ENCODE measurements at places on chromosomes 12 and 14.

GRCh38 chr12:20368114-20368650, at the start of gene PDE3A:
Gene PDE3A, plus strand, starts transcription at chr12:20368537. Its CDS starts 748 bp downstream, at chr12:20369285.
- peak; percentile 60 for DNase-seq

GRCh38 chr12:109777544-109777943, 55.7 kb downstream of the TRPV4 start:
- DNase-seq, result peak; percentile 22

DNA sequence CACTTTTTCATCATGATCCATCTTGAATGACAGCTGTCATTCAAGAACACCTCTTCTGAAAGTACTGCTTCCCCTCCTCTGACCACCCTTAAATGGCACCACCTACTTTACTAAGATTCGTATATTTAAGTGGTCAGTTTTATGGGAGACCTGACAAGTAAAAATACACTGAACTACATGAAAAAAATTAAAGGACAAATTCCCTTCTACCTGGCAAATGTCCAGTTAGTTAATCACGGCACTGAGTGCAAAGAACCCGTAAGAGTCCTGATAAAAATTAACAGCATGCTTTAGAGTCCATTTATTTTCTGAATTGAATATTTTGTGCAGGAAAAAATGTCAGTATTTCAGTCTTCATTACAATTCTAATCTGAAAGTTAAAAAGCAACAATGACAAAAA, 48.7 kb downstream of the SETD3 start:
- DNase-seq, result no peak

GRCh38 chr14:24368562-24369252, 723 bp downstream of the NFATC4 start:
- no peak for DNase-seq

DNA sequence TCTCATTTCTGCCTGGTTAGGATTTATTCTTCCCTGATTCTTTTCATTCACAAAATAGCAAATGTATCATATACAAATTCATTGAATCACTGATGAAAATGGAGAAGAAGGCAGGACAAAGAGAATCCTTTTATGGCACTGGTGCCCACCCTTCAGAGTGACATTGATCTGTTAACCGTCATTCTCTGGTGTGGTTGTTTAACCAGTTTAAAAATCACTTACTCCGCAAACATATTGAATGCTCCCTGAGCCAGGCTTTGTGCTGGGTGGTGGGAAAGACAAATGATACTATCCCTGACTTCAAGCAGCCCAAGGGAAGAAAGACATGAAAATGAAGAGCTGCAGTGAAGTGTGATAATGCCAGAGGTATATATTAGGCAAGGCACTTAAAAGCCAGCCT, 187.5 kb upstream of the SLC38A2 start:
- no peak for DNase-seq

GRCh38 chr12:27772328-27773049, 7.5 kb upstream of the KLHL42 start:
- DNase-seq, result no peak

- no peak for DNase-seq
Measured at GRCh38 chr14:38187528-38187927, 20.2 kb upstream of the SSTR1 start.

- DNase-seq, result no peak
Measured at GRCh38 chr14:93462479-93462878, 31.7 kb downstream of the UNC79 start.

DNA sequence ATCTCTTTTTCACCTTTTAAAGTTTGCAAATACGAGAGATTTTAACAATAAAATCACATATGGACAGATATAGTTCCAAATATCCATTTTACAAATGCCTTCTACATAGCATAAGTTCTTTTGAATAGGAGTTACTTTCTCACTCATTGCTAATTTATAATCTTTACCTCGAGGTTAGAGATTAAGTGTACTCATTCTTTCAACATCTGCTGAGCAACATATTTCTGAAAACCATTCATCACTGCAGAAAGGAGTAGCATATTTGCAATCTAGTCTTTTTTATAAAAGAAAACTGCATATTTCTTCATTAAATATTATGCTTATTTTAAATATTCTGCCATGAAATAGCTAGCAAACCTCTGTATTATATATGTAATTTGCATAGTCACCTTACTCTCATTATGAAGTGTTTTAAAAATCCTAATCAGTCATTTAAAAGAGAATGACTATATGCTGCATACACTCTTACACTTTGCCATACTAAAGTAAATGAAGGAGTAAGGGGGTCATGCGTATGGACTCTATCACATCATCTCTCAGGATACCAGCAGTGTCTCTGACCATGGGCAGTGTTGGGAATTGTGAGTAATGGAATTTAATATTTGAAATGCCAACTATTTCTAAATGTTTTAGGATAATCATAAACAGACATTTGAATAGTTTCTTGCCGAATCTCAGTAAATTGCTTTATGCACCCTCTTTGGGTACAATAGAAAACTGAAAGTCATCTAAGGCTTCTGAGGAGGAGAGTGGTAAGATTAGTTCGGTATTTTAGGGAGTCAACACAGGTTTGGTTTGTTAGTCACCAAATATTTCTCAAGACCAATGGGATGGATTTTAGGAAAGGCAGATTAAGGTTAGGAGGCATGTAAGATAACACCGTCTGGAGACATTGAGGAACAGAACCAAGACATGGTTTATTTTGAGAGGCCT, 524.8 kb upstream of the ATP2B1 start:
- no peak for DNase-seq

GRCh38 chr14:49972131-49972671, 79.3 kb downstream of the ARF6 start:
- no peak for DNase-seq

DNA sequence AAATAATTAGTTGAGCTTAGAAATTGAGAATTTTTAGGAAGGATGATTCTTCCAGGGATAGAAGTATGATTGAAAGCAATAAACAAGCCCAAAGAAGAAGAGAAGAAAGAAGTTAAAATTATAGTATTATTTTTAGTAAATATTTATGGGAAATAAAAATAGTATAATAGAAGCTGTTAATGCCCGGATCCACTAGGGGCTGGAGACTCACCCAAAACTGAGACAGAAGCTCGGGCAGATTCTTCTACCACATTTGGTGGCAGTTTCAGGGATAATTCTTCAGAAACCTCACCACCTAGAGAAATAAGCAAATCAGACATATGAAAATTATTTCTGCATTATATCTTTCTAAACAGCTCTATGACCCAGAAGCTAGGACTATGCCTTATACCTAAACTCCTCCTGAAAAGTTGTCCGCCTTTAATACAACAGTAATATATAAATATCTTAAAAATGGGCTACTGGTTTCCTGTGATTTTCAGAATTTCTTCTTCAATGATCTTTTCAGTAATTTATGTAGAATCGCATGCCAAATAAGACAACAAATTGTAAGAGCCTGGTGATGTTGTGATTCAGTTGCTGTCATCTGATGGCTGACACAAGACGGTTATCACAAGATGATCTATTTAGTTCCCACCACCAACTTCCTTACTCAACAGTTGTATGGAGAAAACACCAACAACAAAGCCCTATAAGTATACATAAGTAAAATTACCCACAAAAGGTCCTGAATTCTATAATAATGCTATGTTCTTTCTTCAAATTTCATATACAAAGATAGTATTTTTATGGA, 35.6 kb downstream of the A2M start:
- DNase-seq, result peak; percentile 12

DNA sequence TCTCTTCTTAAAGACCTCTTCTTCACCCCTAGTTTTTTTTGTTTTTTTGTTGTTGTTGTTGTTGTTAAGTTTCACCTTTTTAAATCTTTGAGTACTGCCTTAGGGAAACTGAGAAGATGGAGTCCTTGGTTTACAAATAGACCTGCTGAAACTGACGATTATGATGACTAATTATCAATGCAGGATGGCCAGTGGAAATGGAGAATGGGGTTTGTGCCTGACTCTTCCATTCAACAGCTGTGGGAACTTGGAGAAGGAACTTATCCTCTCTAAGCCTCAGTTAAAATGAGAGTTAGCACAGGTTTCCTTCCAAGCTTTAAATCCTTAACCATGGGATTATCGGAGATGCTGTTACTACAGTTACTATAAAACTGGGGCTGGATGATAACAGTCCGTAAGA, 66.7 kb upstream of the PNMA1 start:
- DNase-seq, result no peak

DNA sequence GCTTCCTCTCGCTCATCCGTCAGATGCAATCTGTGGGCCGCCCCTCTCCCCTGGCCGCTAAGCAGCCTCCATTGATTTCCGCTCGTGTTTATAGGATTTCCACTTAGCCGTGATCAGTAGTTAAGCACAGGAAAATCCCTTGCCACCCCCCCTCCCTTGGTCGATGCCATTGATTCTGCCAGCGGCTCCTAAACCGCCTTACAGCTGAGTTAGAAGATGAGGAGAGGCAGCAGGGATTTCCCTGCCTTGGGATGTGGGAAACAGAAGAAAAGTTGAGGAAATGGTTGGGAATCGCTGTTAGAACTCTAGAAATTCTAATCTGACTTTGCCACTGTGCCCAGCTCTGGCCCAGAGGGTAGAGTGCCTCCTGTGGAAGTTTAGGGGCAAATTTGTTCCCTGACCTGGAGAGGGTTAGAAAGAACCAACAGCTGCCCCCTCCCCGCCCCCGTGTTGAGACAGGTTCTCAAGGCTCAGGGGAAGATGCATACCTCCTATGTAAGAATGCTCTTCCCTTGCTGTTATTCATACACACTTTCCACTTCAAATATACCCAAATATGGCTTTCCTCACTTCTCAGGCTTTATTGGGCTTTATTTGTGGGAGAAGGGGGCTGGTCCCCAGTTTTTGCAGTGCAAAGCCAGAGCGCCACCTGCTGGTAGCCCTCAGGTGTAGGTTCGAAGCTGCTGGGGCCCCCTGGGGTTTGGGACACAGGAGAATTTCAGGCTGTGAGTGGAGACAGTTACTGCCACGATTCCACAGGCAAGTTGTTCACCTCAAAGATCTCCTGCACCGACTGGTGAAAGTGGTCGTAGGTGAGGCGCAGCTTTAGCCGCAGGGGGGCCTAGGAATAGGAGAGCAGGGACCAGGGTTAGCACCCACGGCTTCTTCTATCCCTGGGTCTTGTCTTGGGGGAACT, 3.2 kb downstream of the THTPA start:
- DNase-seq, result peak; percentile 74

DNA sequence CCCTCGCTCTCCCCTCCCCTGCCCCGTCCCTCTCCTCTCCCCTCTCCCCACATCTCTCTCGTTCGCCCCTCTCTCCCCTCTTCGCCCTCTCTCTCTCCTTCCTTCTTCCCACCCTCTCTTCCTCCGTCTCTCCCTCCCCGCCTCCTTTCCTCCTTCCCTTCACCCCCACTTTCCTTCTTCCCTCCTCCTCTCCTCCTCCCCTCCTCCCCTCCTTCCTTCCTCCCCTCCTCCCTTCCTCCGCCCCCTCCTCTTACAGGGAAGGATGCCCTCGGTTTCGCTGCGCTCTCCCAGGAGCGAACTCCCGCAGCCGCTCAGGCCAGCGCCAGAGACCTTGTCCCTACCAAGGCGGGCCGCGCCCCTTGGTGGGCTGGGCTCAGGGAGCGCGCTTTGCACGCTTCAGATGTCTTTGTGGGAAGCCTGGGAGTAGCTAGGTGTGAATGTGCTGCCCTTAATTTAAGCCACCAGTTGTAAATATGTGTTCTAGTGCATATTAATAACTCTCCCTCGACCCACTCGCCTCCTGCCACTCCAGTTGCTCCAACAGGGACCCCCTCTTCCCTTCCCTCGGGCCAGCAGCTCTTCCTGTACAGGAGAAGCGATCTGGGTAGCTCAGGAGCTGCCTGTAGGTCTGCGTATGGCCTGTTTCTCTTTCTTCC, 13.3 kb upstream of the MAP3K9 start:
- DNase-seq, result no peak

GRCh38 chr12:58529114-58529665, 391.1 kb downstream of the LRIG3 start:
- DNase-seq, result no peak

GRCh38 chr14:65849091-65849490, 436.6 kb downstream of the FUT8 start:
- no peak for DNase-seq

DNA sequence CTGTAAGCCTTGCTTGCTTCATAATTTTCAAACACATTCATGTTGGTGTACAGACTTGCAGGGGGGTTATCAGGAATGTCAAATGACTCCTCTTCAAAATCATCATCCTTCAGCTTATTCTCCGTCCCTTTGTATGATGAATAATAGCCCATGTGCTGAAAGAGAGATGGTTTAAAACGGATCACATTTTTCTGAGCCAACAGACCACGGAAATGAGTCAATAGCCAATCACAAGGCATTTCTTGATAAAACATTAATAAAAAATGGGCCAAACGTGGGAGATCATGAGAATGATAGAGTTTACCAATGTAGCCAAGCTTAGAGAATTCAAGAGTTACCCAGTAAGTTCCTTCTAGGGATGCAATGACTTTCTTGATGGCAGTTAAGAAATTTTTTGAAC, 105.5 kb downstream of the NTS start:
- DNase-seq, result no peak

- DNase-seq, result peak; percentile 14
Measured at GRCh38 chr12:117109943-117110635, 10.9 kb upstream of the TESC start.

GRCh38 chr14:105797546-105797945, 271.2 kb downstream of the TMEM121 start:
- DNase-seq, result no peak

- DNase-seq, result no peak
Measured at GRCh38 chr14:78157494-78158437, 12.4 kb upstream of the NRXN3 start.

DNA sequence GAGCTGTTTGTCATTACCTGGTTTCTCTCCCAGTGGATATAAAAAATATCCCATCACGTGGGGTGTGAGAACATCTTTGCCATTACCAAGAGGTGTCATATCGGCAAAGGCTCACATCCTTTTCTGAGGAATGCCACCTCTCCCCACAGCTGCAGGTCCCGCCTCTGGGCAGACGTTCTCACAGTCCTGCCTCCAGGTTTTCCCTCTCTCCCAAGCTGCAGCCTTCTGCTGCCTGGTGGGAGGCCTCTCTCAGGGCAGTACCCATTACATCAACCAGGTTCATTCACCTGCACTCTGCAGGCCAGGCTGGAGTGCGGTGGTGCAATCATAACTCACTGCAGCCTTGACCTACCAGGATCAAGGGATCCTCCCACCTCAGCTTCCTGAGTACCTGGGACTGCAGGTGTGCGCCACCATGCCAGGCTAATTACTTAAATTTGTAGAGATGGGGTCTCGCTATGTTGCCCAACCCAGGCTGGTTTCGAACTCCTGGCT, 15.0 kb upstream of the TMEM119 start:
- DNase-seq, result no peak

DNA sequence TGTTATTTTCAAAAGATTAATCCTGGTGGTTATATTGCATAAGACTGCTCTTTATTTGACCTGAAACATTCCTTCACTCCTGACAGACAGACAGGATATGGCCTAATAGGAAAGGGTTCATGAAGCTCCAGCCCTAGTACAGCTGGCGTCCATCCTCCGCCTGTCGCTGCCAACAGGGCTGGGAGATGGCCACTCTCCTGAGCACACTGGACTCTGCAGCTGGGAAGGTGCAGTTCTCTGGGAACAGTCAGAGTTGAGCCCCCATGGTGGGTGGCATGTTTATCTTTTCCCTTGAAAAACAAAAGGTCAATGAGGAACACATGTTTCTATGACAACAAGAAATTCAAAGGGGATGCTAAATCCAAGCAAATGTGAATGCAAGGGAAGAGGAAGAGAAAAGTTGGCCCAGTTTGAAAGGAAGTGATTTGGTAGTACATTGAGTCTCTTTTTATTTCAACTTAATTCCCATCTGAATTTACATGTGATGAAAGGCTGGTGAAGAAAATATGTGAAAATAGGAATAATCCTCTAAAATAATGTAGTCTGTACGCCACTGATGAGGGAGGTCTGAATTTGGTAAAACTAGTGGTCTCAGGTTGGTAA, 89.9 kb upstream of the DCN start:
- no peak for DNase-seq

GRCh38 chr14:72774894-72775620, 118.8 kb downstream of the DPF3 start:
- no peak for DNase-seq

- no peak for DNase-seq
Measured at GRCh38 chr12:21543151-21543550, 17.1 kb downstream of the SPX start.
